ENCODE measurements at places on chromosomes 7 and 10.

DNA sequence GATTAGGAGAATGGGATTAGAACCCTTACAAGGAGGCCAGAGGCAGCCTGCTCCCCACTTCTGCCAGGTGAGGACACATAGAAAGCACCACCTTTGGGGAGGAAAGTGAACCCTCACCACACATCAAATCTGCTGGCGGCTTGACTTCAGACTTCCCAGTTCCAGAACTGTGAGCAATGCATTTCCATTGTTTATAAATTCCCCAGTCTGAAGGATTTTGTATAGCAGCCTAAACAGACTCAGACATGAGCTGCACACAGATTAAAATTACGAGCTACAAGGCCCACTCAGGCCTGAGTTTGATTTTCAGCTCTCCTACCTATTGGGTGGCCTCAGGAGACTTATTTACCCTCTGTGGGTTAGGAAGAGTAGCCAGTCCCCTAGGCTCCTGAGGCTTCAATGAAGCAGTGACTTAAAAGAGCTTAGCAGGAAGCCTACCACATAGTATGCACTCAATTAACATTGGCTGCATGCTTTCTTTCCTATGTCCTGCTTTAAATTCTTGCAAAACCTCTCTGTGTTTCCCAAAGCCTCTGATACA lies 350.7 kb upstream of the ZMIZ1 start:
- DNase-seq = no peak

GRCh38 chr7:133789974-133790373 lies 337.2 kb upstream of the LRGUK start:
- DNase-seq = no peak

- no peak for DNase-seq
These were observed 19.5 kb downstream of the CACUL1 start for GRCh38 chr10:118735294-118735693.

DNA sequence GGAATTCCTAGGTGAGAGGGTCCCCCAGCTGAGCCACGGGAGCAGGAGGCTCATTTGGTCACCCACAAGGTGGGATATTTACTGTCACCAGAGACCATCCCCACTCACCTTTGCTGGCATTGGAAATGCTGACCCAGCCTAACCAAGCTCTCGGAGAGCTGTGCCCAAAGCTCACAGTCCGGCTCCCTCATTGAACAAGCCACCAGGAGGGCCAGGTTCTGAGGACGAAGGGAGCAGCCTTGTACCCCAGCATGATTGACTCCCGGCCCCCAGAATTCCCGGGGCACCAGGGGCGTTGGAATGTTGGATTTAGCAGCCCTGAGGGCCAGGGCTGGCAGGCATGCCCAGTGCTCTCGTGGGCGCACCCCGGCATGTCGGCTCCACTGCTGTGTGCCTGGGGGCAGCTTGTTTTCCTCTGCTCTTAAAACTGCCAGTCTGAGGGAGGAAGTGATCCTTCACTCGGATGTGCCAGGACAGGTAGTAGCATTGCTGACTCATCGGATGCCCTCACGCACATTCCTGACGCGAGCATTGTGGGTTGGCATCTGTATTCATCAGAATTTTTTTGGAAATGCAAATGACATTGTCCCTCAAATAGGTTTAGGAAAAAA lies 23.3 kb downstream of the CLIP2 start:
- no peak for DNase-seq

DNA sequence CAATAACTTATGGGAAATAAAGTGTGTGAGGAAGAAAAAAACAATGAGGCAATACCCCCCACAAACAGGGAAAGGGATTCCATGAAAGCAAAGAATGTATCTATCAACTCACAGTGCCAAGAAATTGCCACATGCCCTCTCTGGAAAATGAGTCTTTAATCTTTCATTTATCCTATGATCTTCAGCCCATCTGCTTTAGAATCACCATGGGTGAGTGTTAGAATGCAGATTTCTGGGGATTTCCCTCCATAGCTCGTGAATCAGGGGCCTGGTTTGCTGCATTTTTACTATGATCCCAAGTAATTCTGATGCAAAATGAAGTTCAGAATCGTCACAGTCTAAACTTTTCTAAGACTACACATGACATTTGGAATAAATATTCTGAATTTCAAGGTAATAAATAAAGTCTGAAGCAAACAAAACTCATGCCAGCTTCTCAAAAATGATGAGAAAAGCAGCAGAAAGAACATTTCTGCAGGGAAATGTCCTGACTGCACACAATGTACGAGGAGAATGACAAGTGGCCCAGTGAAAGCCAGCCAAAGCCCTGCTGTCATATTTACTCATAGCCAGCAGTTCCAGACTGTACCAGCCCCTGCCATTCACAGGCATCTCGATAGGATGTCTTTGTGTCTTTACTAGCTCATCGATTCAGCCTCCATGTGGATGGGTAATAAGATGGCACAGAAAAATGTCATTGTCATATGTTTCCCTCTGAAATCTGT lies 167.1 kb downstream of the ELMO1 start:
- DNase-seq = no peak

GRCh38 chr10:128675405-128675804 lies 549.2 kb upstream of the MKI67 start:
- no peak for DNase-seq

DNA sequence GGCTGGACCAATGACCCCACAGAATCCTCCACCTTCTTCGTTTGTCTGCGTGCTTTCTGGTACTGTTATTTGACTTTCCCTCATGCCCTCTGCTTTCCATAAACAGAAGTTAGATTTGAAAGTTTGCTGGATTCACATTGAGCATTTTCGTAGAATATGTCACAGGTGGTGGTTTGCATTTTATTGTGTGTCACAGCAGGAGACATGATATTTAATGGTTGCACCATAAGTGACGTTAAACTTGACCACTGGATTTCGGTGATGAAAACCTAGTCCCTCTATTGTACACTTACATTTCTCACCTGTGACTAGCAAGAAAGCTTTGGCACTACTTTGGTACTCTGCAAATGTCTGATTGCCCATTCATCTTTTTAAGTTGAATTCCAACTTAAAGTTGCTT lies 15.2 kb upstream of the MKX start:
- no peak for DNase-seq

DNA sequence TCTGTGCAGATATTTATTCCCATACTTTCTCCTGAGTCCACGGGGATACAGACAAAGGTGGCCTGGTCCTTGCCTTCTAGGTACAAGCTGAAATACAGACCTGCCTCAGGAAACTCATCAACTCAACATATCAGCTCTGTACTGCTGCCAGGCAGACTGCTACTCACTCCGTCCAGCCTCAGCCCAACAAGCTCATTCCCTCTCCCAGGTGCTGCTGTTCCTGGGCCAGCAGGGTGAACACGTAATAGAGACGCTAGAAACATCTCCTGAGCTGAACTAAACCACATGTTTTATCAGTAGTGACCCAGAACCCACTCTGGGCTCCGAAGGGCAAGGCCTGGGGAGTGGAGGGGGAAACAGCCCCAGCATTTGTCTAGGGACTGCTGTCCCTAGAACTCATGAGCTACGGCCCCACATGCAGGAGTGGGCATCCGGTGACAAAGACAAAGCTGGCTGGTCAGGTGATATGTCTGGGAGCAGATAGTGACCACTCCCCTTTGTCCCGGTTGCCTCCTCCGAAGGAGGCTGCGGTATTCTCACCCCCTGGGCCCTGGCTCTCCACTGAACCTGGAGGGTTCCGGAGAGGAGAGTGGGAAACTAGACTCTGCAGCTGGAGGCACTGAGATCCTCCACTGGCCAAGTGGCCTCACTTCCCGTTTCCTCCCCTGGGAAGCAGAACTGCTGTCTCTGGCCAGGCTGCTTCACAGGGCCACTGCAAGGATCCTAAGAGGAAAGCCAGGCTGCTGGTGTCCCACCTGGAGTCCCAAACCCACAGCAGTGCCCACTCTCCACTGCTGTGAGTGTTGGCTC lies 116.1 kb downstream of the FAM53B start:
- no peak for DNase-seq

DNA sequence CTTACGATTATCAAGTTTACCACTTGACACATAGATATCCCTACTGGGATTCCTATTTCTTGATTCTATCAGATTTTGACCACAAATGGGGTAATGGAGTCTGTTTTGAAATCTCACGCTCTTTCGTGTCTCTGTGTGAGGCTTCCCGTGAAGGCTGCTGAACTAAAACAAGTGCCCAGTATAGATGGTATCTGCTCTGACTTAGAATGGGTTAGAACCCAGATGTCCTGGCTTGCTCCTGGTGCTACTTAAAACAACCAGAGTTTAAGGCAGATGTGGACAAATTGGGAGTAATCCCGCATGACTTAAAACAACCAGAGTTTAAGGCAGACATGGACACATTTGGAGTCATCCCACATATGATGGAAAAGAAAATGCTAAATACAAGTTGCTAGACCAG lies 85.9 kb downstream of the FAM204A start:
- DNase-seq = no peak

GRCh38 chr10:113603057-113603777 lies 50.4 kb downstream of the HABP2 start:
- DNase-seq = no peak

DNA sequence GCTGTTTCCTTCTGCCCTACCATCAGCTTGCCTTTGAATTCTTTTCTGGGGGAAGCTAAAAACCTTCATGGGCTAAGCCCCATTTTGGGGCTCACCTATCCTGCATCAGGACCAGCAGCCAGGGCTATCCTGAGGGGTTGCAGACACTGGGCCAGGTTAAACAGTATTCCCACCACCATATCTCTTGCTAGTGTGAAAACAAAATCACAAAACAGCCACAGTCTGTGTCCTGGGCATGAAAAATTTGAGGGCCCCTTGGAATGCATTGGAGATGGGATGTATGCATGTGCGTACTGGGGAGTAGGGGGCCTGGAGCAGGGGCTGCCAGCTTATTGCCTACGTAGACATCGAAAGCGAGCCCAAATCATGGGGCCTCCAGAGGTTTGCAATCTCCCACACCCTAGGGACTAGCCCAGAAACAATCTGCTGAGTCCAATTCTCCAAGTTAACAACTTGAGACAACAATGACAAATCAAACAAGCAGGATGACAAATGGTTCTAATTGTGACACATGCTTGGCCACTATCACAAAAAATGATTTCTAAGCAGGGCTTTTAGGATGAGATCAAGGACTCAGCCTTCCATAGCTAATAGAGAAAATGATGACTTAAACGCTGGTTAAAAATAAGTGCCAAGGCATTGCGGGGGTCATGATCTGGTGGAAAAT lies 557.1 kb downstream of the KCNMA1 start:
- DNase-seq = no peak

GRCh38 chr7:118041251-118041878 lies 142.6 kb upstream of the LSM8 start:
- DNase-seq = no peak

- no peak for DNase-seq
These were observed 36.0 kb downstream of the ANK3 start for GRCh38 chr10:60353519-60354258.

- DNase-seq = no peak
These were observed 5.7 kb upstream of the DYNC1I1 start for GRCh38 chr7:95766657-95767056.

- DNase-seq = no peak
These were observed 359.7 kb downstream of the CRPPA start for GRCh38 chr7:16061630-16062029.

DNA sequence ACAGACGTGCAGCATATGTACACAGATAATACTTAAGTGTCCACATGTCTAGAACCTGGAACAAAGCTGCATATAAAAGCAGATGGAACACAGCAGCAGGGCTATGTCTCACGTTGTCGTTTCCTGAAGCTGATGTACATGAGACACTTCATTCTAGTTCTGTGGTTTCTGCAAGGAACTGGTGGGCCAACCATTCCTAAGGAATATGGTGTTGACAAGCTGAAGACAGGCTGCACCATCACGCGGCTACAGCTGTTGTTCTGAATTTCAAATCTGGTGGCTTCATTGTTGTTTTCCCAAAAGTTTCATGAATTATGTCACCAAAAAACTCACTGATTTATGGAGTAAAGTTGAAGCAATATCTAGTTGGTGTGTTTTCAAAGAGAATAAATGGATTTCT lies 33.7 kb downstream of the PRKAG2 start:
- DNase-seq = no peak

GRCh38 chr7:5083311-5083711 lies 37.7 kb downstream of the RBAK start:
- no peak for DNase-seq

- DNase-seq = no peak
These were observed 12.5 kb upstream of the ZNF487 start for GRCh38 chr10:43424416-43424815.

DNA sequence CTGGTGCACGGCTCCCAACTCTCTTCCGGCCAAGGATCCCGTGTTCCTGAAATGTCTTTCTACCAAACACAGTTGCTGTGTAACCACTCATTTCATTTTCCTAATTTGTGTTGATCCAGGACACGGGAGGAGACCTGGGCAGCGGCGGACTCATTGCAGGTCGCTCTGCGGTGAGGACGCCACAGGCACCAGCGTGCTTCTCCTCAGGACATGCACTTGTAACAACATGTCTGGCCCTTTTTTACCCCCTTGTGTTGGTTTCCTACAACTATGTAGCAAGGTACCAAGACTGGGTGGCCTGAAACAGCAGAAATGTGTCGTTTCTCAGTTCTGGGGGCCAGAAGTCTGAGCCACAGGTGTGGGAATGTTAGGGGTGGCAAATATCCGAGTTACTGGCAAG lies 18.2 kb downstream of the CALML5 start:
- DNase-seq = no peak

GRCh38 chr7:138943061-138943460 lies 38.1 kb downstream of the KIAA1549 start:
- DNase-seq = no peak

DNA sequence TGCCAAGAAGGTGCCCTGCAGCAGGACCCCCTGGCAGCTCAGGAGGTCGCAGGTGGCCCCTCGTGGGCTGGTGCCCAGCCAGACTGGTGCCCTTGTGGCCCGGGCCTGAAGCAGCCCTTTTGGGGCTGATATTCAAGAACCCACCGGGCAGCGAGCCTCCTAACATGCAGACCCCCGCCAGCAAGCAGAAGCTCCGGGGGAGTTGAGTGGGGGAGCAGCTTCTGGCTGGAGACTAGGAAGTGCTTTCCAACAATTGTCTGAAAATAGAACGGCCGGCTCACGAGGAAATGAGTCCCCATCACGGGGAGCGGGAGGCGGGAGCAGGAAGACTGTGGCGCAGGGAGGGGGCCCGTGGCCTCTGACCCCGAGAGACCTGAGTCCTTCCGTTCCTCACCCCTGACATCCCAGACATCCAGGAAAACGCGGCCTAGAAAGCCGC lies 9.5 kb upstream of the INTS1 start:
- no peak for DNase-seq

DNA sequence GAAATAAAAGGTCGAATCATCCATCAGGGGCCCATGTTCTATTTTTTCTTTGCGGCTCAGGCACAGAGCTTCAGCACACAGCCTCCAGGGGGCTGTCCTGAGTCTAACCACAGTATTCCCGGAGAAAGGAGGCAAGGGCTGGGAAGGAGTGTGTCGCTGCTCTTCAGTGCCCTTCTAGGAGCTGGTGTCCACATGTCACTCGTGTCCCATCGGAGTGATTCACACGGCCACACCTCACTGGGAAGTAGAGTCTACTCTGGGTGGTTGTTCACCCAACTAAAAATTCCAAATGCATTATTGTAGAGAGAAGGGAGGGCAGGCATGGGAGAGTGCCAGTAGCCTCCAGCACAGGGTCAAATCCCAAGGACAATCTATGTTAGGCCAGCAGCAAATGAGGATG lies 114.8 kb upstream of the LANCL2 start:
- peak; percentile 11 for DNase-seq

All from HAP-1 (cell line).